ENCODE measurements at places on chromosomes 3 and 15.
A peak's percentile ranks its signal among the peaks of the same experiment; 100 is the strongest.

DNA sequence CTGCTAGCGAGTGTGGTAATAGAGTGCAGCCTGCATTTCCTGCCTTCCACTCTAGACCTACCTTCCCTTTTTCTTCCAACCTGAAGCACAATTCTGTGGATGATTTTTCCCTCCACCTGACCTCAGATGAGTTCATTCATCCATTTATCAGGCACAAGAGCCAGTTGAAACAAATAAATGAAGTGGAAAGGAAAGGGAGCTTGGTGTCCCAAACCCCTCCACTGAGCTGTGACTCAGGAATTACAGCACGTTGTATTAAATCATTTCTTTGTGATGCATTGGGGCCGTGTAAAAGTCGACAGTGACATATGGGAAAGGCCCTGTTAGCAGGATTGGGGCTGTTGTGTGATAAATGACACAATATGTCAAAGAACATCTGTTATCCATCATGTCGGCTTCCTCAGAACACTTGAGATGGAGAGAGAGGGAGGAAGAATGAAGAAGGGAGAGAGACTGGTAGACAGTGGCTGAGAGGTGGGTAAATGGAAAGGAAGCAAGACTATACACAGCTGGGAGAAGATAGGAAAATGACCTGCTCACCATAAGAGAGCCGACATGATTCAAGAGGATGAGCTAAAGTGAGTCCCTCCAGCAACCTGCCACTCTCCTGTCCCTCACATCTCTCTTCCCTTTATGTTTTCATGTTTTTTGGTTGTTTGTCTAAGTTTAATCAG is 366.0 kb downstream of the AGBL1 start:
- no peak for ATAC-seq

- ATAC-seq: no peak
These were observed 115.6 kb downstream of the CHDH start for GRCh38 chr3:53730576-53730975.

DNA sequence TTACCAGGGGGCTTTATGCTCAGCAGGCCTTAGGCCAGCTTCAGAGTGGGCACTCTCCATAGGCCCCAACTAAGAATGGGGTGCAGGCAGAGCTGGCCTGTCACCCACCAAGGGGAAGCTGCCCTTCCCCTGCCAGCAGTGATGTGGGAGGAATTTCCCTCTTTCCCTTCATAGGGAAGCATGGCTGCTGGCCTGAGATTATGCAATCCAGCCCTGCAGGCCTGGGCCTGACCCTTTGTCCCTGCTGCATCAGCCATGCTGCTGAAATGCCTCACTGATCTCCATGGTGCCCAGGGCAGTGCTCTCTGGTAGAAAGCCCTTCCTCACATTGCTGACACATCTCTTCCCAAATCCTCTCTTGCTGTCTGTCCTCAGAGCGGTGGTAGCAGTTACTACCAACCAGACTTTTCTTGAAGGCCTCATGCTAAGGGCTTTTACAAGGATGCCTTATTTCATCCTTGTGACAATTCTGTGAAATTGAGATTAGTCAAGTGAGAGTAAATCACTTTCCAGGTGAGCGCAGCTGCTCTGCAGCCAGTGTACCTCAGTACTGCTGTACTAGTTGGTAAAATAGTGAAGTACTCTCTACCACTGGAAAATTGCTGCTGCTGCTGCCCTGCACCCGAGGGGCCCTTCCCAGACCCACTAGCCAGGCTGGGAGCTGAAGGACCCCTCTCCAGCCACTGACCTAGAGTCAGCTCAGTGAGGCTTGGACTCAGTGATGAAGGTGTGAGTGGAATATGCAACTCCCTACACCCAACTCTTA is 33.8 kb downstream of the MRAS start:
- ATAC-seq: no peak

- peak; percentile 3 for ATAC-seq
These were observed 611 bp downstream of the CTDSPL2 start for GRCh38 chr15:44427756-44428724.

- no peak for ATAC-seq
These were observed 25.9 kb upstream of the UBE2E1 start for GRCh38 chr3:23779841-23780240.

DNA sequence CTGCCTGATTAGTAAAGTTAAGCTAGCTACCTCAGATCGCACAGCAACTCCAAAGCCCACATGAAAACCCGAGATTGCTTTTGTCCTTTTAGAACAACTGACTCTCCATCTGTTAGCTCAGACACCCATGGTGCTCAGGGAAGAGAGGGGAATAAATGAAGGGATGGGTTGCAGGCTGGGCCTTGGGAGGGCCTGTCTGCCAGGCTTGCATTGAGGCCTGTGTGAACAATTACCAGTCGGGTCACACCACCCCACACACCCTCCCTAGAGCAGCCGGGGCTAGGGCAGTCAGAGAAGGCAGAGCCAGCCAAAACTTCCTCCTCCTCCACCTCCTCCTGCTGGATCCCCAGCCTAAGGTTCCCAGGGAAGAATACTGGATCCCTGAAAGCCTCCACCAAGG is 8.8 kb upstream of the PRKAR2A start:
- ATAC-seq: no peak

GRCh38 chr3:122825460-122825859 is 30.6 kb downstream of the SLC49A4 start:
- no peak for ATAC-seq

- ATAC-seq: no peak
These were observed 442.4 kb downstream of the MCTP2 start for GRCh38 chr15:94673801-94674200.

GRCh38 chr15:26504009-26504408 is 268.9 kb downstream of the GABRB3 start:
- no peak for ATAC-seq

- peak; percentile 97 for ATAC-seq
These were observed 18.0 kb upstream of the LOXL1 start for GRCh38 chr15:73908030-73908821.

DNA sequence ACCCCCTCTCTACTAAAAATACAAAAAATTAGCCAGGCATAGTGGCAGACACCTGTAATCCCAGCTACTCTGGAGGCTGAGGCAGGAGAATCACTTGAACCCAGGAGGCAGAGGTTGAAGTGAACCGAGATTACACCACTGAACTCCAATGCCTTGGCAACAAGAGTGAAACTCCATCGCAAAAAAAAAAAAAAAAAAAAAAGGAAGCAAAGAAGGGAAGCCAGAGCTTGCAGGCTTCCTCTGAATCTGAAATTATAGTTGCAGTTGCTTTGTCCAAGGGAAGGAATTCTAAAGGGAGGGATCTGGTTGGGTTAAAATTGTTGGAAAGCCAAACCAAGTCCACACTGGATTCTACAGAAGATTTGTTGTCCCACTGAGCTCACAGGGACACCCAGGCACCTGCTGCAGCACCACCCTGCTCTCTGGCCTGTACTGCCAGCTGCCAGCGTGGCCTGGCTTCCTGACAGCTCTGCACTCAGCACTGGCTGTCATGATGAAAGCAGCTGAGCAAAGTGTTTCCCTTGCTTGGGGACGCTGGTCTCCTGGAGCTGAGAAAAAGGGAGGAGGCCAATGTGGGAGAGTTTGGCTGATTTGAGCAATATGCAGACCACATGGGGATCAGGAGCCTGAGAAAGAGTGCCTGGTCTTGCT is 88.8 kb upstream of the HES1 start:
- ATAC-seq: no peak

- no peak for ATAC-seq
These were observed 9.8 kb upstream of the WWTR1 start for GRCh38 chr3:149667576-149667975.

All from activated CD4-positive, CD25-positive, alpha-beta regulatory T cell treated with anti-CD3 and anti-CD28 coated beads, Interleukin-2, amount 50 U/mL, for 24 hours (primary cell).